ENCODE measurements at places on chromosomes 3 and 15.
A peak's percentile ranks its signal among the peaks of the same experiment; 100 is the strongest.

GRCh38 chr3:179063945-179064560, 7.6 kb downstream of the ZMAT3 start:
- peak; percentile 78 for DNase-seq

DNA sequence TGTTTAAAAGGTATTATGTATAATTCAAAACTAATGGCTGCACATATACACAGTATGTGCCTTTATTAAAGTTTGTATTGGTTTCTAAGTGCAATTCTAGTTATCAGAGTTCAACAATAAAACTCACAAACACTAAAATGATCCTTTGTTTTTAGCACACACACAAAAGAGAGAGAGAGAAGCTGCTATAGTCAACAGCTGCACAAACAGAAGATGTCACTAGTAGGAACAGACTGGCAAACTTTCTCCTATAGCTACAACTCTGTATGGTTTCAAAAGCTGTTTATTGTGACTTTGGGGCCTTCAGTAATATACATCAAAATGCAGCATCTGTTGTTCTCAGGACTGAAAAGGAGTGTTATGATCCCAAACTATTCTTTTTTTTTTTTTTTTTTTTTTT, 6.1 kb downstream of the SECISBP2L start:
- DNase-seq = no peak

GRCh38 chr15:93247466-93248121, 158.6 kb upstream of the RGMA start:
- DNase-seq = no peak

GRCh38 chr3:152413240-152413639, 144.5 kb downstream of the MBNL1 start:
- DNase-seq = no peak

GRCh38 chr3:81459733-81460132, 301.7 kb downstream of the GBE1 start:
- DNase-seq = no peak

- peak; percentile 14 for DNase-seq
Measured at GRCh38 chr3:128946411-128946810, 47.5 kb downstream of the CFAP92 start.

- DNase-seq = peak; percentile 83
Measured at GRCh38 chr3:114498539-114499370, 204.9 kb downstream of the TIGIT start.

DNA sequence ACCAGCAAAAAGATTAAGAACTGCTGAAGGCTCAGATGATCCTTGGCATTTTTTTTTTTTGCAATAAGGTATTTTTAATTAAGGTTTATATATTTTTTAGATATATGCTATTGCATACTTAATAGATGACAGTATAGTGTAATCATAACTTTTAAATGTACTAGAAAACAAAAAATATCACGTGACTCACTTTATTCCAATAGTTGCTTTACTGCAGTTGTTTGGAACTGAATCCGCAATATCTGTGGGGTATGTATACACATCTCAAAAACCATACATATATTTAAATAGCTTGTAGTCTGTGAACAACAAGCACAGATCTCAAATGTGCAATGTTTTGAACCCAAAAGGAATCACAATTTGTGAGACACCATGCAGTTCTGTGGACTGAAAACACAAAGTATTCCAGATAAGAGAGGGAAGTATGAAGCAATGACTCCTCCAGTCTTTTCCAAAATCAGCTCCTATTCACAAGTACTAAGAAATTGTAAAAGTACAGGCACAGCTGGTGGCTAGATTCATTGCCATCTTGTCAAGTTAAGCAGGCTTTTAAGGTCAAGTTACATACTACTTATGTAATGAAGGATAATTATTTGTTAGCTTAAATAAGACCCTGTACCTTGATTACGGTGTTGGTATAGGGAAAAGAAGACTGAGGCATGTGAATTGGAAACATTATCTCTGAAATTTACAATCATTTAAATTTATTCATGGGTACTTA, 331.1 kb downstream of the TBC1D5 start:
- no peak for DNase-seq

- peak; percentile 17 for DNase-seq
Measured at GRCh38 chr3:99505200-99505599, 133.2 kb upstream of the COL8A1 start.

- peak; percentile 73 for DNase-seq
Measured at GRCh38 chr3:138914870-138915502, 32.0 kb downstream of the FOXL2 start.

DNA sequence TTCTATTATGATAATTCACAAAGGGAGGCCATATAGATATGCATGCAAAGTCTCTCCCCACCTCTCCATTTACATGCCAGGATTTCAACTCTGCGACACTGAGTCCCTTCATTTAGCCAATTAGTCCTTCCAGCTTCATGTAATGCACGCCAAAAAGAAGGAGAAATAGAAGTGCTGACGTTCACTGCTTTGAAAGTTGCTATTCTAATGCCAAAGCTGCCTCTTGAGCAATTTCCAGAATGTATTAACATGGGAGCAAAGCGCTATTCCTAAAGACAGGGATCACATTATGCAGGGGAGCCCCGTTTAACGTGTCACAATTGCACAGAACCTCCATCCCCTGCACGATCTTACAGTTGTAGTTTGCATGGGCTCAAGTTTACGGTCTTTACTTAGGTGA, 130.5 kb downstream of the TIGIT start:
- DNase-seq = no peak

- peak; percentile 71 for DNase-seq
Measured at GRCh38 chr15:83446904-83447709, at the start of gene SH3GL3. SH3GL3 (plus strand) TSS chr15:83447341; CDS start chr15:83447534, 193 bp downstream.

DNA sequence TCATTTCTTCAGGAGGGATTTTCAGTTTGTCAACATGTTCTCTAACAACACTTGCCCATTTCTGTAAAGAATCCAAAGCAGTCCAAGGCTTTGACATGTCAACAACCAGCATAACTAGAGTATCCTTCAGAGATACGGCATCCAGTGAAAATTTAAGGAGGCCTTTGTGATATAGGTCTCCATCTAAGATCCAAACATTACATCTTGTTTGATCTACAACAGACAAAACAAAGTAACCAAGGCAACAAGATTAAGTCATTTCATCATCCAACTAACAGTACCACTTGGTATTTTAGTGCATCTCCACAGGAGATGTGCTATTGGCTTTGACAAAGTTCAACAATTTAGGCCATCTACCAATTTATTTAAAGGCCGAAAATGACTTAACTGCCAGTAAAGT, 25.8 kb downstream of the DYNC1LI1 start:
- no peak for DNase-seq

DNA sequence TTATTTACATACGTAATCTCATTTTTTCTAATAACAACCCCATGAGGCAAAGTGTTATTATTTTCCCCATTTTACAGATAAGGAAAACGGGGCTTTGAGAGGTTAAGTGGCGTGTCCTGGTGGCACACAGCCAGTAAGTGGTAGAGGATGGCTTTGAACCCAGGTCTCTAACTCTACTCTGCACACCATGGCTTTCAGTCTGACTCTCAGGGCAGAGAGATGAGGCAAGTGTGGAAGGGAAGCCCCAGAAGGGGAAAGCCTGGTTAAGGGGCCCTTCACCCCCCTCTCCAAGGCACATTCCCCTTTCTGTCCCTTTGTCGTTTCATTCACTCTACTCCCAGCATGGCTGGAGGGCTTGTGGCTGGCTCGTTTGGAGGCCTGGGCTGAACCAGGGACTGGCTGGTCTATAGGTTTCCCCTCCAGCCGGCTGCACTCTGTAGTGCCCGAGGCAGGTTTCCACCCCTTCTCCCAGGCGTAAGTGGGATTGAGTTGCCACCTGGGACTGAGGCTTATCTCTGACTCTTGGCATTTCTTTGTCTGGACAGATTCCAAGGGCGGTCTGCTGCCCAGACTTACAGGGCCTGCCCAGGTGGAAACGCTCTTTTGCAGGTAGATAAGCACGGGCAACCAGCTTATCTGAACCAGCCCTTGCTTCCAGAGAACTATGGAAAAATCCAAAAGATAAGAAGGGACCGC, 12.1 kb downstream of the SEMA4B start:
- DNase-seq = no peak

DNA sequence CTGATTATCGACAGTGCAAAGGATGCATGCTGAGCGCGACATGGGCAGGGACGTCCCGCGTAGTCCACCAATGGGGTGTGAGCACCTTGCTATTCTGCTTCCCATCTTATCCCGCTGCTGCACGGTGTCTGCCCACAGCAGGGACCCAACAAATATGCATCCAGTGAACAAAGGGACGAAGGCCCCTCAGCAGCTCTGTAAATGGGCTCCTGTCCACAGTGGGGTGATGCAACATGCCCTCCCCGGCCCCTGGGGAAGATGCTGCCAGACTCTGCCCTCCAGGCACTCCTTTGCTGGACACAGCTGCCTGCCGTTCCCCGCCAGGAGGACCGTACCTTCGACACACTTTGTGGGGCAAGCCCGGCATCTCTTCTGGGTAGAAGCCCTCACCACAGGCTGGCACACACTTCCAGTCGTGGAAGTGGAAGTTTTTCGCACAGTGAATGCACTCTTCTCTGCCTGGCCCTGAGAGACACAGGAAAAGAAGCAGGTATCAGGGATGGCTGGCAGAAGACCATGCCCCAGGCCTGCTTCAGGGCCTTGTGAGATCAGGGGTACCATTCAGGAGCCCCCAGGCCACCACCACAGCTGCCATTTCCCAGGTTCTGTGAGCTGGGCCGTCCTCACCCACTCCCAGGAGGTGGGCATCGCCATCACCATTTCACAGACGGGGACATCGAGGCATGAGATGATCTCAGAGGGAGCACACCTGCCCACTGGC, 18.2 kb upstream of the SNRPA1 start:
- no peak for DNase-seq

DNA sequence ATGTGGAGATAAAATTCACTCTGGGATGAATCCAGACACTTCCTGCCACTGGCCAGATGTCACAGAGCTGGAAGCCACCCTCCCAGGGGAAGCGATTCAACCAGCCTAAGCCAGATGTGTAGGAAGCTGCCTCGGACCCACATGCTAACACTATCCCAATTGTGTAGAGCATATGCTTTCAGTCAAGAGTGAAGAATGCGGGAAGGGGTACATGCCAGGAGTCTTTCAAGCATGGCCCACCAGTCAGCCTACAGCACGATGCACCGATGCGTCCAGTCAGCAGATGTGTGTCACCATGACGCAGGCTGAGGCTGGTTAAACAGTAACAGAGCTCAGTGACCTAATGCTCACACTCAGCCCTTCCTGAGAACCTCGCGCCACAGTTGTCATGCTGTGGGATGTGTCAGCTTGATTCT, 38.8 kb upstream of the BNC1 start:
- peak; percentile 92 for DNase-seq

DNA sequence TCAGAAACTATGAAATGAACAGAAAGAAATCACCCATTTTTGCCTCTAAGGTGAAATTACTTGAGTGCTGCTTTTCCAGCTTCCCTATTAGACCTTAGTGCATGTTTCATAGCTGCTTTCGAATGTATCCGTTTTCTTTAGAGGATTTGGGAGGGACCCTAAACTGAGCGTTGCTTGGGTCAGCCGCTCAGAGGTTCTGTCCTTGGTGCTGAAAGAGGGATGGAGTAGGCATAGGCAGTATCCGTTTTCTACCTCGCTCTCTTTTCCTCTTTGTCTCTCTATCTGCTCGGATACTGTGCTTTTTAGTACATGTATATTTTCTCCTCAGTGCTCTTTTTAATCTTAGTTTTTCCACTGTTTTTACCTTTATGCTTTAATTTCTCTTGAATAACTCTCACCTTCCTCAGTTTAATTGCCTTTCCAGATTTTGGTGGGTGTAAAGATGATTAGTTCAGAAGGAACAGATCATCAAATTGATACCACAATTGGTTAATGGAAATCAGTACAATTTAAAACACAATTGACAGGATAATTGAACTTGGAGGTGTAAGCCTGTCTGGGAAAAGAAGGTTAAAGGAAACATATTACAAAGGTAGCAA, at the start of gene DRD3:
TSS of gene DRD3 (minus strand) at position 283 of the 599 bp plus-strand sequence. CDS start 7,060 bp downstream, outside the sequence.
- peak; percentile 28 for DNase-seq

GRCh38 chr3:108097322-108098002, 6.6 kb upstream of the CD47 start:
- no peak for DNase-seq

GRCh38 chr3:108090049-108090700, 656 bp downstream of the CD47 start:
- DNase-seq = peak; percentile 62

GRCh38 chr3:71421820-71422566, 161.5 kb downstream of the FOXP1 start:
- DNase-seq = no peak

GRCh38 chr3:108441071-108441507, 69.3 kb downstream of the MYH15 start:
- DNase-seq = no peak

DNA sequence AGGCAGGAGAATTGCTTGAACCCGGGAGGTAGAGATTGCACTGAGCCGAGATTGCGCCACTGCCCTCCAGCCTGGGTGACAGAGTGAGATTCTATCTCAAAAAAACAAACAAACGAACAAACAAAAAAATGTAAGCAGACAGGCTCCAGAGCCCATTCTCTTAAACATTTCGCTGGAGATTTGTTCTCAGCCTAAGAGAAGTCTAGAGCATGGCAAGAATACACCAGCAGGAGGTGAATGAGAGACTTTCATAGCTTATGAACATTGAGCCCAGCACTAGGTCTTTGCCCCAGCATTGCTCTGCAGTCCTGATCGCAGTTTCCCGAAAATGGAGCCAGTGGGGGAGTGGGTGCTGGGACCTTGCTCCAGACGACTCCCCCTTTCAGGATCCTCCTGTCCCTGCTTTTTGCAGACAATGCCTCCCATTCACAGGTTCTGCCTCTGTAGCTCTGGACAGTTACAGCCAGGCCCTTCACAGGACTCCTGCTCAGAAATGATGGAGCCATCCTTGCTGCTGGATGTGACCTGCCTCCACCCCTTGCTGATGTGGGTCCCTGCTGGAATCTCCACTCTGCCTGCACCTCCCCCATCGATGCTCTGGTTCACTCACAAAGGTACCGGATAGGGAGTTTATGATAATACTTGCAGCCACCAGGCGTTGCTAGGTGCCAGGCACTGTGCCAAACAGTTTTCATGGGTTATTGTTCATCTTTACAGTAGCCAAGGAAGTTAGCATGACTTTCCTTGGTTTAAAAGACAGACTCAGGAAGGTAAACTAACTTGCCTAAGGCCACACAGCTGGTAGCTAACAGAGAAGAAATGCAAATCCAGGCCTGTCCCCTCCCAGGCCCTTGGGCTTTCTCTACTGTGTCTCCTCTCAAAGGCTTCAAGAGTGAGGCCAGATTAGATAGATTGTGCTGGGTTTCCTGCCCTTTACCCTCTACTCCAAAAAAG, 329.7 kb upstream of the TLE3 start:
- no peak for DNase-seq

GRCh38 chr15:48355377-48355776, 24.1 kb downstream of the DUT start:
- peak; percentile 51 for DNase-seq

GRCh38 chr3:27758083-27758482, 36.0 kb upstream of the EOMES start:
- DNase-seq = peak; percentile 83

GRCh38 chr15:100001405-100001804, 268.2 kb upstream of the LYSMD4 start:
- DNase-seq = no peak

DNA sequence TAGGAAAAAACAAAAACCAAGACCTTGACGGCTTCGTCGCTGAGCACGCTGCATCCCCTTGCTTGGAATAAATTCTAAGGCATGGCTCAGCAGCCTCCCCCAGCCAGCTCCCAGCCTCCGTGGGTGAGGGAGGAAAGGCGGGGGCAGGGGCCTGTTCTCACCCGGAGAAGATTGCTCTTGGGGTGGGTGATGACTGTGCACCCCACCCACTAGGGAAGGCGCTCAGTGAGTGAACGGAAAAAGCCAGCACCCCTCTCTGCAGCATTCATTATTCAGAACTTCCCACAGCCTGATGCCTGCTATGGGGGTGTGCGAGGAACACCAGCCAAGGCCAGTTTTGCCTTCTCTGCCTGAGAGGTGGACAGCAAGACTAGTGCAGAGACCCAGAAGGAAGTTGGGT, 19.3 kb upstream of the NTRK3 start:
- no peak for DNase-seq
